ENCODE measurements at places on chromosomes 11 and 22.

DNA sequence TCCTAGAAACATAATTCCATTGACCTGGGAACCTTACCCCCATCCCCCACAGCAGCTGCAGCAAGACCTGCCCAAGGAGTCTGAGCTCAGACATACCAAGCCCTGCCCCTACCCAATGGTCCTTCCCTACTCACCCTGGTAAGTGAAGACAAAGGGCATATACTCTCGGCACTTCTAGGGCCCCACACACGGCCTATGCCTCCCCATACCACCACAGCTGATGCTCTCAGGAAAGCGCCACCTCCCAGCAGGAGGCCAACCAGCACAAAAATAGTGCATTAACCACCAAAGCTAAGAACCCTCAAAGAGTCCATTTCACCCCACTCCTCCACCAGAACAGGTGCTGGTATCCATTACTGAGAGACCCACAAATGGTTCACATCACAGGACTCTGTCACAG lies 74.4 kb upstream of the GUCY1A2 start:
- DNase-seq, result no peak

GRCh38 chr22:29722587-29722986 lies 2.8 kb downstream of the CABP7 start:
- no peak for DNase-seq

DNA sequence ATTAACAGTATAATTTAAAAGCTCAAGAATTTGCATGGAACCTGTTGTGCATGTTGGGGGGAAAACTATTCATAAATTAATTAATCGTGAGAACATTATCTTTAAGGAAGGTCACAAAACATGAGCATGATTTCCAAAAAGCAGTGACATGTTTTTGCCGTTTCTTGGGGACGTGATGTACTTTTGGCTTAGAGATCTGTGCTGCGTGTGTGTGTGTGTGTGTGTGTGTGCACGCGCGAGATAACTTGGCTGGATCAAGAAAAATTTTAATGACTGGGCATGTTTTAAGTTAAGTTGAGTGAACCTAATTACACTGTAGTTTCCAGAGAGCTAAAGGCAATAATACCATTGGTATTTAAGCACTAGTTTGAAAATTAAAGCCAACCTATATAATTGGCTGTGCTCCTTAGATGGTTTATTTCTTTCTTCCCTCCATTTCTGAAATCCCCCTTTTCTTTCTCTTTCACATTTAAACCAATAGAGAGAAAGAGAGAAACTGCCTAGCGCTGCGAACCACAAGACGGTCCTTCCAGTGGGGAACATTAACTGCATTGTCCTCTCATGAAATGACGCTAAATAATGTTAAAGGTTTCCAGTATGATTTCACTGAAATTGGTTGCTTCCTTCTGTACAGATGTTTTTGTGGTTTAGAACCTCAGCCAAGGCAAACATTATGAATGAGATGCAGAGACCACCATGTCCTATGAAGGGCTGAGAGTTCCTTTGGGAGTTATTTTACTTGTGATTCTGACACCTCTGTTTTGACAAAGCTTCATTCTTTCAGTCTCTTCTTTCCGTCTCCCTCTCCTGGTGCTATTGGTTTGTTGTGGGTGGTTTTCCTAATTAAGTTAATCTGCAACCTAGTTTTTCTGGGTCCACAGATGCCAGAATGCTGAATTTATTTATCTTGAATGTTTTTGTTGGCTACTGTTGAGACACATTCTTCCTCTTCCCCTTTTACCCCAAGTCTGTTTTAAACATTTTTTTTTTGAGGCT lies 51.7 kb downstream of the ZBTB16 start:
- DNase-seq, result peak; percentile 32

- DNase-seq, result no peak
These were observed 9.5 kb upstream of the MICAL2 start for GRCh38 chr11:12100841-12101242.

DNA sequence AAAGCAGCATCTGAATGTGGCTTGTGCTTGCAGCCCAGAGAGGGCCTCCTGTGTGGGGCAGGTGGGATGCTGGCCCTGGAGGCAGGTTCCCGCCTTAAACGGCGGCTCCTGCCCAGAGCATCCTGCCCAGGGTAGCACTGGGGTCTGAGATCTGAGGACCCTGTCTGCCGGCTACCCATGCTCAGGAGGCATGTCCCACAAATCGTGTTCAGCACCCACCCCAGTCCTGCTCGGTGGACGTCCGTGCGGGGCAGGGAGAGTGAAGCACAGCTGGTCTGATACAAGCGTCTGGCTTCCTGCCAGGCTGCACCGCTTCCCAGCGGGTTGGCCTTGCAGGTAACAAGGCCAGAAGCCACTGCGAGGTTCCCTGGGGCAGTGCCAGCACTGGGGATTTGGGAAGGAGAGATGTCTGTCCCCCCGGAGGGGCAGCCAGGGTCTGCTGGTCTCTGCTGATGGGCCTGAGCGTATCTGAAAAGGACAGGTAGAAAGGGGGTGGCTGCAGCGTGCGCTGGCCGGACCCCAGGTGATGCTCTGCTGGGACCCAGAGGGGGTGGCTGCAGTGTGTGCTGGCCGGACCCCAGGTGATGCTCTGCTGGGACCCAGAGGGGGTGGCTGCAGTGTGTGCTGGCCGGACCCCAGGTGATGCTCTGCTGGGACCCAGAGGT lies 3.6 kb downstream of the TRABD start:
- DNase-seq, result no peak

DNA sequence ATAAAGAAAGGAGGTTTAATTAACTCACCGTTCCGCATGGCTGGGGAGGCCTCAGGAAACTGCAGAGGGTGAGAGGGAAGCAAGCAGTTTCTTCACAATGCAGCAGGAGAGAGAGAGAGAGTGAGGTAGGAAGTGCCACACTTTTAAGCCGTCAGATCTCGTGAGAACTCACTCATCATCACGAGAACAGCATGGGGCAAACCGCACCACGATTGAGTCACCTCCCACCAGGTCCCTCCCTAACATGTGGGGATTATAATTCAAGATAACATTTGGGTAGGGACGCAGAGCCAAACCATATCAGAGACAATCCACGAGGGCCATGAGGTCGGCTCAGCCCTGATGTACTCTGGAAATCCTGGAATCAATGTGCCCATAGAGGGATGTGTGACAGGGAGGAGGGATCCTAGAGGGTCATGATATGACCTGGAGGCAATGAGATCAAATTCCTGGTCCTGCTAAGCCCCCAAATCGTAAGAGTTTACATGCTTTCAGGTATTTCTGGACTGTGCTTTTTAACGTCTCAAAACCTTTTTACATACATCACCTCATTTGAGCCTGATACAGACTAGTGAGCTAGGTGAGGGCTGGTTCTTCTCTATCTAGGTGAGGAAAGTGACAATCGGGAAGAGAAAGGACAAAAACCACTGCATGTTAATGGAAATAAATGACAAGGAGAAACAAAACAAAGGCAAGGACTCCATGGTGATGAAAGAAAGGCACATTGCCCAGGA lies 19.5 kb upstream of the RASSF10 start:
- DNase-seq, result no peak

- no peak for DNase-seq
These were observed 659.4 kb downstream of the METTL15 start for GRCh38 chr11:28767574-28767973.
